Amniotic stem cell (primary cell): ENCODE measurements at places on chromosomes 13 and 19.

DNA sequence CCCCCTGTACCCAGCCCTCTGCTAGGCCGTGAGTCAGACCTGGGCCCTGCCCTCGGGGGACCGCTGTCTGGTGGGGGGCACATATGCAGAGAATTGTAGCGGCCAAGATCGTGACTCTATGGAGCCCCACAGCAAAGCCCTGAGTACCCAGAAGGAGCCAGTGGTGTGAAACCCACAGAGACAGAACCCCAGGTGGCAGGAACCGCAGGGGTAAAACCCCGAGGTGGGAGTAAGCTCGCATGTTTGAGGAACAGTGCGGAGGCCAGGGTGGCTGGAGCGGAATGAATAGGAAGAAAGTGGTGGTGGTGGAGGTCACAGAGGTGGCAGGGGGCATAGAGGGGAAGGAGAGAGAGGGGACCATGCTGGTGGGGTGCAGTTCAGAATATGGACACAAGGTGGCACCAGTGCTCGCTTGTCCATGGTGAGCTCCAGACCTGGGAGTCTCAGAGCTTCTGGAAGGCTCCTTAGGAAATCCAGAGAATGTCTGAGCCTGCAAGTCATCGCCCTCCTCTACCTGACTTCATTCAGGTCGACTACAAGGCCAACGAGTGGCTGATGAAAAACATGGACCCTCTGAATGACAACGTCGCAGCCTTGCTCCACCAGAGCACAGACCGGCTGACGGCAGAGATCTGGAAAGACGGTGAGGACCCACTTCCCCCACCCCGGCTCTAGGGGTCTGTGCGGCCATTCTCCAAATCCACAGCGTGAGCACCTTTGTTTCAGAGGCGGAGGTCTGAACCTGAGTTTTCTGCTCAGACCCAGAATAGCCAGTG, 48.9 kb downstream of the MYH14 start:
- DNase-seq, result no peak

GRCh38 chr19:41792513-41793413, 3.6 kb upstream of the CEACAM3 start:
- DNase-seq, result no peak

DNA sequence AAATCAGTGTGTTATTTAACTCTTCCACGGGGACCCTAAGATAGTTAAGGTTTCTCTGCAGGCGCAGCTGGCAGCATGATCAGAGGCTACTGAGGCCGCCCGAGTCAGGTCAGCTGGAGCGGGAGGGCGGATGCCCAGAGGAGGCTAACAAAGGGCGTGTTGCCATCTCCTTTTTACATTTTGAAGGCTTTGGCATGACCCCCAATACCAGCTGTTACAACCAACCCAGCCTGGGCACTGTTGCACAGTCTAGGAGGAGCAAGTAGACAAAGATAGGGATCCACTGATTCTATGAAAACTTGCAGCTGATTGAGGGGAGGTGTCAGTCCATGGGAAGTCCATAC, 15.7 kb downstream of the COL4A2 start:
- DNase-seq, result no peak

GRCh38 chr19:47765523-47766358, 12.8 kb upstream of the SELENOW start:
- DNase-seq, result peak; percentile 16

- no peak for DNase-seq
Measured at GRCh38 chr19:51418707-51419106, 1.3 kb upstream of the SIGLEC10 start.
